ENCODE measurements at places on chromosomes 7 and 10. TPM values are rescaled to one million over a fixed set of nuclear protein-coding genes. Genes with fewer than 3 reads are reported as not detected.

The HMX2 gene
- not detected for total RNA-seq

The KIAA1549 gene
- 1.8 TPM for total RNA-seq

DNA sequence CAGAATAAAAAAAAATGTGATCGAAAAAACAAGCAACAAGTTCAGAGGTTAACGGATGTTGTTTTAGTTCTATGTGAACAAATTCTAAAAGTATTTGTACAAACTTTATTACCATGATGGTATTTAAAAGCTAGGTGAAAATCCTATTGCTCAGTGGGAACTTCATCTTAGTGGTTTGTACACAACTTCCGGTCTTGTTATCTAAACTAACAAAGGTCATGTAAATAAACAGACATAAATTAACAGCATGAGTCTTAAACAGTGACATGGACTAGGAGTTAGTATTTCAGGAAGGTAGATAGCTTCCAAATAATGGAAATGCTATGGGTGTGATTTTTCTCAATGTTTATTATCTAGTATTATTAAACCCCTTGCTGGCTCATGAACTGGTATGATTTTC, 83.8 kb downstream of the SPAG6 start:
- DNase-seq = no peak

The NME8 gene
- total RNA-seq = 0.29 TPM

DNA sequence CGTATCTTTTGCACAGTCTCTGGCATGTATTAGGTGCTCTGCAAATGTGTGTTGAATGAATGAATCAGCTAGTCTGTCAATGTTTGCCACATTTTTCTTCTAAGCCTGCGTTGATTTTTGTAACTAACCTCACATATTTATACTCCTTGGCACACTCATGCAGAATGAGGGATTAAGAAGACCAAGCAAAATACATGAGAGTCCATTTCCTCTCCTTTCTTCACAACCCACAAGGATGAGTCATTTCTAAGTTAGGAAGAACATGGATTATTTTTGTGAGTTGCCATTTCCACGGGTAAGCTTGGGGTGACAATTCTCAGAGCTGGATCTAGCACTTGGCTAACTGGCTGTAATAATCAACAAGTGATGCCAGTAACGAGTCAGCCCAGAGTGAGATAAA, 158.8 kb downstream of the TWIST1 start:
- DNase-seq = no peak

- DNase-seq = no peak
These were observed 417.6 kb downstream of the GLRX3 start for GRCh38 chr10:130553826-130554225.
